ENCODE measurements at places on chromosomes 16 and 17. TPM values are rescaled to one million over a fixed set of nuclear protein-coding genes. Genes with fewer than 3 reads are reported as not detected.

DNA sequence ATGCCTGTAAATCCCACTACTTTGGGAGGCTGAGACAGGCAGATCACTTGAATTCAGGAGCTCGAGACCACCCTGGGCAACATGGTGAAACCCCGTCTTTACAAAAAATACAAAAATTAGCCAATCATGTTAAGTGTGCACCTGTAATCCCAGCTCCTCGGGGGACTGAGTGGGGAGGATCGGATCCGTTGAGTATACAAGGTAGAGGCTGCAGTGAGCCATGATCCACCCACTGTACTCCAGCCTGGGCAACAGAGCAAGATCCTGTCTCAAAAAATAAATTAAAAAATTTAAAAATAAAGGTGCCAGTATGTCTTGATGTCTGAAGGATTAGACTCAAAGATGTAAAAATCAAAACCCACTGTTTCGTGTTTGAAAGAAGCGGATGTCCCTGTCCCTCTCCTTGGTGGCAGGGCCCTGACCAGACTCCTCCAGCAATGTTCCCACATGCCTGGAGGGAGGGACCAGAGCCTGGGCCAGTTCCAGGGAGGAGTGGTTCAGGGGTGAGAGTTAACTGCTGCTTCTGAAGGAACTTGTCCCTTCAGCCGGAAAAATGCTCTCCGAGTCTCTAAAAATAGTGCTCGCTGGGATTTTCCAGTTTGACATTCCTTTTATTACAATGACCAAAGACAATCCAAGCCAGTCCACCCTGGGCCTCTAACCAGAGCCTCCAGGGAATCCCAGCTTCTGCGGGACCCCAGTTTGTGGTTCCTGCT lies 9.4 kb upstream of the CMTM4 start:
- peak; percentile 38 for DNase-seq

DNA sequence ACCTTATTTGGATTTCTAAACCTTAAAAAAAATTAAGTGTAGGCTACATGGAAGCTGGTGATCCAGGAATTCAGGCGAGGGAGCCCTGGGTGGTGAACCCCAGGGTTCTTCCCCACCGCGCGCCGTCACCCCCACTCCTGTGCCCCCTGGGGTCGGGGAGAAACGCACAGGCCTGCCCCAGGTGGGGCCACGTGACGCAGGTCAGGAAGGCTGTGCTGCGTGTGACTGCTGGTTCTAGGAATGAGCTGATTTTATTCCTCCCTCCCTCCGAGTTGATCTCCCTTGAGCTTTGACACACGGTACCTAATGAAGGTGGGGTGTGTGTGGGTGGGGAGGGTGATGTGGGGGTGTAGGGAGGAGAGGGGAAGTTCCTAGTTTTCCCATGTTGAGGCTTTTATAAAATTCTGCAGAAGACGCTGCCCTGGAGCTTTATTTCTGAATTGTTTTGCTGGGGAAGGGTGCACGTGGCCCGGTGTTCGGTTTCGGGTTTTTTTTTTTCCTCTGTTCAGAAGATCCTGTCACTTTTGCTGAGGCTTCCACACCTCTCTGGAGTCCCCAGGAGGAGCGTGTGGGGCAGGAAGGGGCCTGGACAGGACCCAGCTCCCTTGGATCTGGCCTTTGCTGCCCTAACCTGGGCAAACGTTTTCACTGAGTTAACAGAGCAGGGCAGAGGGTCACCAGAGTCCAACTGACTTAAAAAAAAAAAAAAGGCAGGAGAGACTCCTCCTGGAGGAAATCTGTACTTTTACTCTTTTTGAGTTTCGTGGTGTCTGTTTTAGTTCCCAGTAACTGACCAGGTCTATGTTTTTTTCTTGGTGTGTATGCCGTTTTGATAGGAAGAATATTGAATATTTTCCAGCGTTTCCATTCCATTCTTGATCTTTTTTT lies 55.8 kb upstream of the GSE1 start:
- no peak for DNase-seq

- DNase-seq, result no peak
Measured at GRCh38 chr17:9309216-9309615, 266.4 kb downstream of the STX8 start.

DNA sequence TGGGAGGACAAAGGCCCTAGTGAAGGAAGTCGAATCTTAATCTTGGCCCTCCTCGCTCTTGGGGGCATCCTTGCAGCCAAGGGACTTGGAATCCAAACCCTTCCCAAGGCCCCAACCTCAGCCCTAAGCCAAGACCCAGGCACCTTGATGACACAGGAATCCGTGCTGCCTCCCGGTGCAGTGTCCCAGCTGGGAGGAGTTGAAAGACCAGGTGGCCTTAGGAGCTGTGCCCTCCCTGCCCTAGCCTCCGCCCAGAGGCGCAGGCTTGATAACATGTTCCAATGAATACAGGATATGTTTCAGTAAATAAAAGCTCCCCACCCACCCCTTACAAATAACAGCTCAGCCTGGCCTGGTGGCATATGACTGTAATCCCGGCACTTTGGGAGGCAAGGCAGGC lies at the start of gene CHST5:
TSS of gene CHST5 (minus strand) at position 208 of the 400 bp plus-strand sequence. CDS start 5,724 bp downstream, outside the sequence.
- no peak for DNase-seq

DNA sequence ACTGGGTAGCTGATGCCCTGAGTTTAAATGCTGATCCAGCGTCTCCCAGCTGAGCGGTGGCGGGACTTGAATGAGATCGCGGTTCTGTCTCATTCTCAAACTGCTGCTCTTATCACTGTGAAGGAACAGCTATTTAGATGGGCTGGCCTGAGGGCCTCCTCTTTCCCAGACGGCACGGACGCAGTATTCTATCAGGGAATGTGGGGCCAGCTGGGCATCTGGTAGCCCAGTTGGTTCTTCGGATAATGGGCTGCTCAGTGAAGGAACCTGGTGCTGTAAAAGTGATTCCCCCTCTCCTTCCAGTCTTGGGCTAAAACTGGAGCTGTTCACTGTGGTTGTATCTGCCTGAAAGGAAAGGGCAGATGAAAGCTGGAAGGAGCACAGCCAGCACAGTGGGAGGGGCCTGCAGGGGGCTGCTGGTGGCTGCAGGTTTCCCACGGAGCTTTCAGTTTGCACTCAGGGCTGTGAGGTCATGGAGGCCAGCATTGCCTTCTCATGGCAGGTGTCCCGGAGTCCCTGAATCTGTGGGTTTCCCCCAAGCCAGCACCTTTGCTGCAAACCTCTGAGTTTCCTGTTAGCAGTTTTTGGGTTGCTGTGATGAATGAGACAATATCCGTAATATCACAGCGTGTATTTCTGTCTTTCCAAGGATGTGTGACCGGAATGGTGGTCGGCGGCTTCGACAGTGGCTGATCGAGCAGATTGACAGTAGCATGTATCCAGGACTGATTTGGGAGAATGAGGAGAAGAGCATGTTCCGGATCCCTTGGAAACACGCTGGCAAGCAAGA lies 3.6 kb downstream of the IRF8 start:
- no peak for DNase-seq

GRCh38 chr17:79028496-79029326 lies 4.7 kb downstream of the C1QTNF1 start:
- no peak for DNase-seq

GRCh38 chr16:87207965-87208364 lies 109.2 kb downstream of the C16orf95 start:
- no peak for DNase-seq

DNA sequence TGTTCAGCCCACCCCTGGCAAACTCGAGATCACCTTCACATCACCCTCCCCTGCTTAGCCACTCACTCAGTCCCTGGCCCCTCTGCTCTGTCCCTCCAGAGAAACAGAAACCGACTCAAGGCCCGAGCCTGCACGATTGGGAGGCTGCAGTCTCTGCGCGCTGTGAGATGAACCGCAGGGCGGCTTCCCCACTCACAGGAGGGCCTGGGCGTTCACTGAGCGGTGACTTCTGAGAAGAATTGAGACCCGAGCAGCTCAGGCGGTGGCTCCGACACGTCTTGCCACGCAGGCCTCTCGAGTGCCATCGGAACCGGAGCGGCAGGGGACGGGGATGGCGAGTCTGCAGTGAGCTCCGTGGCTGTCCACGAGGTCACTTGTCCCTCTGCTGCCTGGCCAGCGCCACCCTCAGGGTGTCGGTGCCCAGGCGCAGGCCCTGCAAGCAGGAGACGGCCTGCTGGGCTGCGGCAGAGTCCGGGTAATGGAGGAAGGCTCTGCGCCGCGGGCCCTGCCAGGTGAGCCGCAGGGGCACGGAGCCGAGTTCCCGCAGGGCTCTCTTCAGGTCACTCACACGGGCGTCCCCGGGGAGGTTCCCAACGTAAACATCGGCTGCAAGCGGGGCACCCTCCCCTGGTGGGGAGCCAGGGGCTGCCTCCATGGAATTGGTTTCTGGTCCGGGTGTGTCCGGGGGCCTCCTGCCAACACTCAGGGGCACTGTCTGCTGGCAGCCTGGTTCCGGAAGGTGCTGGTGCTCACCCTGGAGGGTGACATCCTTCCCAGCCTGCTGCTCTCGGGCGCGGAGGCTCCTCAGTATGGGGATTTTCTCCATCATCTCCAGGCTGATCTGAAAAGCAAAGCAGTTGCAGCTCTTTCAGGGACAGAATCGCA lies 21.6 kb downstream of the FOXF1 start:
- no peak for DNase-seq

DNA sequence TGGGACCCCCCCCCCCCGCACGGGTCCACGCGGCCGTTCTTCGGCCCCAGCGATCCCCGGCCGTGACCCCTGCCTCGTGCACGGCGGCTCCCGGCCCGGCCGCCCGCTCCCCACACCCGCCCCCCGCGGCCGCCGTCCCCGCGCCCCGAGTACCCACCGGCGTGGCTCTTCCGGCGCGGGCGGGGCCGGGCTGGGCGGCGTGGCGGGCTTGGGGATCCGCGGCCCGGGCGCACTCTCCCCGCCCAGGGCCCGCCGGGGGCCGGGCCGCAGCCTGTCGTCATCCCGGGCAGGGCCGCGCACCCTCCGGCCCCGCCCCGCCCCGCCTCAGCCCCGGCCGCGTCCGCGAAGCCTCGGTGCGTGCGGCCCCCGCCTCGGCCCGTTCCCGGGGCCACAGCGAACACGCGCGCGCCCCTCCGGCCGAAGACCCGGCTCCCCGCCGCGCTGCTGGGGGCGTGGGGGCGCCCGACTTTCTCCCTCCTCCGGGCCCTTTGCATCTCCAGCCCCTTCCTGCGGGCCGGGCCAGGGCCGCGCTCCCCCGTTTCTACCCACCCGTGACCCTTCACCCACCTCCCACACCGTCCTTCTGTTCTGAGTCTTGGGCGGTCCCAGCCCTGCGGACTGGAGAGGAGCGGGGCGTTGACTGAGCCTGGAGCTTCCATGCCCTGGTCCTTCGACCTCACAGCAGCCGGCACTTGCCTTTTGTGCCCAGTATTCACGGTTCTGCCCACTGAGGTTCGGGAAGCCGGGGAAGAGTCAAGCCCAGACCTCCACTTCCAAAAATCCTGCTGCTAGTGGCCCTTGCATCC lies 840 bp downstream of the MYO1C start:
- DNase-seq, result peak; percentile 53

- DNase-seq, result no peak
Measured at GRCh38 chr17:48037838-48038323, 284 bp upstream of the COPZ2 start.

GRCh38 chr17:29867643-29868181 lies 62.3 kb downstream of the SSH2 start:
- DNase-seq, result peak; percentile 52

- DNase-seq, result no peak
Measured at GRCh38 chr17:42579794-42580551, 2.4 kb upstream of the PSMC3IP start.

- DNase-seq, result no peak
Measured at GRCh38 chr17:66313995-66314659, 11.7 kb downstream of the PRKCA start.

- peak; percentile 83 for DNase-seq
Measured at GRCh38 chr16:67968400-67969253, at the start of gene SLC12A4. Gene SLC12A4 (minus strand): TSS chr16:67968637. CDS start chr16:67968553, 84 bp downstream.

- DNase-seq, result no peak
Measured at GRCh38 chr17:69018022-69018615, 42.6 kb downstream of the ABCA9 start.

The TRPV2 gene
- 40.0 TPM for total RNA-seq

The HSD11B2 gene
- 0.23 TPM for total RNA-seq

The WFIKKN1 gene
- total RNA-seq, result 0.17 TPM

The P2RX5 gene
- total RNA-seq, result 0.23 TPM

The TNRC6A gene
- 31.4 TPM for total RNA-seq

The NPIPA7 gene
- total RNA-seq, result not detected

The TBC1D3G gene
- total RNA-seq, result not detected

The KIF18B gene
- 7.3 TPM for total RNA-seq

Data from dermis blood vessel endothelial cell (primary cell).